Activated gamma-delta T cell treated with anti-CD3 and anti-CD28 coated beads, Interleukin-2, amount 50 U/mL, for 16 hours (primary cell): ENCODE measurements at places on chromosomes 4 and X.
A peak's percentile ranks its signal among the peaks of the same experiment; 100 is the strongest.

- no peak for DNase-seq
These were observed 8.3 kb downstream of the ARHGAP10 start for GRCh38 chr4:147740176-147740575.

GRCh38 chr4:172357006-172357540, 543.9 kb downstream of the GALNTL6 start:
- no peak for DNase-seq

DNA sequence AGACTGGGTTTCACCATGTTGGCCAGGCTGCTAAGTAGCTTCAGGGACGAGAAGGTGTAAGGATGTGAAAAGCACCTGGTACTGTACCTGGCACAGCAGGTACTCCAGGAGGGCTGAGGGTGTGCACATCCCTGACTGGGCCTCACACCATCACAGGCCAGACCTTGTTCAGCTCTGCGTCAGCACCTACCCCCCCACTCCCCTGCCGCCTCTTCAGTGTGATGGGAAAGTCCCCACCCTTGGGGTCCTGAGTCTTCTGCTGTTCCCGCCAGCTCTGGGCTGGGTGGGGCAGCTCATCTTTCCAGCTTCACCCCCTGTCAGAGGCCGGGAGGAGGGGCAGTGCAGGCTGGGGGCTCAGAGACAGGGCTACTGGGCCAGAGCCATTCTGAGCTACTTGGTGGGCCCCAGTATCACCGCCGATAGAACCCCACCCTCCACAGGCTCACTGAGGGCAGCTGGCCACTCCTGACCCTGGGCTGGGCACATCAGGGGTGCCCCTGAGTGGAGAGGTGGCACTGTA, 6.7 kb upstream of the SH3BP2 start:
- peak; percentile 63 for DNase-seq

- DNase-seq = no peak
These were observed 58.9 kb downstream of the MOSPD2 start for GRCh38 chrX:14932136-14932535.

- no peak for DNase-seq
These were observed 43.9 kb downstream of the C4orf50 start for GRCh38 chr4:5974321-5974720.

DNA sequence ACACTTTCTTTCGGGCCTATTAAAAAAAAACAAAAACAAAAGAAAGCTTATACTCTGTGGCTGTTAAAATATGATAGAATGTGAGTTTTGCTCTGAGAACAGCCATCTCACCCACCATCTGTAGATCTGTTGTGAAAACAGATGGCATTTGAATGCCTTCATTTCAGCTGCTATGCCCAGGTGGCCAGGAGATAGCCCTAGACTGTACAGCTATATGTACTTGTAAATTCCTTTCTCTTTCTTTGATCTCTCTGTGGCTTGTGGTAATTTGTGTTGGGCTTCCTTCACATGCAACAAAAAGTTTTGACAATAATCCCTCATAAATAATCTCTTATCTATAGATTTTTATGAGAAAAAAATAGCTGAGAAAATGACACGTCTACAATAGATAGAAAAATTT, 38.1 kb downstream of the PNPLA4 start:
- DNase-seq = no peak

GRCh38 chrX:40964633-40965586, 120.3 kb upstream of the USP9X start:
- DNase-seq = no peak

DNA sequence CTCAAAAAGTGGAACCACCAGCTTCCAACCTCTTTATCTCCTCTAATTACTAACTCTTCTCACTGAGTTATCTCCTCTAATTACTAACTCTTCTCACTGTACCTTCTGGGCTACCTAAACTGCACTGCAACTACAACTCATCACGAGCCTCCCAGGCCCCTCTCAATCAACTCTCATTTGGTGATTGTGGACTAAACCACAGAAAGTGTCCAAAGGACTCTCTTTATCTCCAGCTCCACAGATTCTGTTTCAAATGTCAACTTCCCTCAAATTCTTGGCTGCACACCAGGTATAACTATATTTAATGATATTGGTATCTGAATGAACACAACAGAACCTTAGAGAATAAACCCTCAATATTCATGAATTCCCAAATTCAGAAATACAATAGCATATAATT, 182.9 kb downstream of the MAML3 start:
- DNase-seq = no peak

DNA sequence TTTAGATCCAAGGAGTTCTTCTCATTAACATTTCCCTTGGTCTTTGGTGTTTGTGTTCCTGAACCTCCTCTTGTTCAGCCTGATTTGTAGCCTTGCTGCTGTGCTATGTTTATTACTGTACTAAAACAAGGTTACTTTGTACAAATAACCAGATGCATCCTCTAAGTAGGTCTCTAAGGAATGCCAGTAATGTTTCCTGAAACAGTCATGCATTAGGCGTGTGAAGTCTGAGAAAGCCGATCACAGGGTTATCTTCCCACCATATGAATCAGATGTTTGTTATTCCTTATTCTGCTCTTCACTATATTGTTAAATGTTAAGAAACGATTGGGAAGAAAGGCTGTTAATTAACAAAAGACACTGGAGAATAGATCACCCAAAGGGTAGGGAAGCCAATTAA, 66.9 kb downstream of the GALNTL6 start:
- DNase-seq = no peak

- DNase-seq = no peak
These were observed 364.2 kb downstream of the ADAM29 start for GRCh38 chr4:175282407-175282806.

DNA sequence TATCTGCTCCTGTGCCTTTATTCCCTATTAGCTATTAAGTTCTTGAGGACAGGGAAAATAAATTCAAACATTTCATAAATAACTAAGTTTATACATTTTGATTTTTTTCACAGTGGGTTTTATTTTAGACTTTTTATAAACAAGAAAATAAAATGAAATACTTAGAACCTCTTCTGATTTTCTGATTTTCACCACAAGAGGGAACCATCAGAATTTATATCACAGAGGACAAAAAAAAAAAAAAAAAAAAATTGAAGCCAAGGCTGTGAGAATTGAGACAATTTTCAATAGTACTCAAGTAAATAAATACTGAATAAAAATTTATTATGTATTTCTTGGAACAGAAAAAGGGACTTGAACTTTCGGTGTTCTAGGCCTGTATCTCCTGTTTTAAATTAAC, 288.1 kb downstream of the SH3BGRL start:
- no peak for DNase-seq

GRCh38 chr4:155777971-155778735, 19.3 kb downstream of the GUCY1B1 start:
- DNase-seq = no peak

GRCh38 chr4:150217192-150217591, 138.9 kb downstream of the DCLK2 start:
- no peak for DNase-seq

DNA sequence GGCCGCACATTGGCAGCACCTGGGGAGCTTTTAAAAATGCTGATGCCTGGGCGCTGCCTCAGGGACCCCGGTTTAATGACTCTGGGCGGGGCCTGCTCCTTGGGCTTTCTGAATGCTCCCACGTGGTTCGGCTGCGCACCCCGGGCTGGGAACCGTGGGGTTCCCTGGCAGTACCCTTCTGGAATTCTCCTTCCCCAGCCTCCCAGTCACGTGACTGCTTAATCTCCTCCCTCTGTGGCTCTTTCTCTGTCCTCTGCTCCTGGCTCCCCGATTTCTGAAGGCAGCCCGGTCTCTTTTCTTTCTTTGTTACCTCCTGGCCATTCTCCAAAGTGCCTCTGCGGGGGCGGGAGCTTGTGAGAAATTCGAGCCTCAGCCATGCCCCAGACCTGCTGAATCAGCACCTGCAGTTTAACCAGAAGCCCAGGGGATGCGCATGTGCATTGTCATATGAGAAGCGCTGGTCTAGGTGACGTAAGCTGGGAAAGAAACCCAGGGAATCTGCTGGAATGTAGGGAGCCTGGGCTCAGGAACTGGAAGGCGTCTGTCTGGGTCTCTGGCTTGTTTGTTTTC, 16.6 kb downstream of the CLCN4 start:
- DNase-seq = no peak

DNA sequence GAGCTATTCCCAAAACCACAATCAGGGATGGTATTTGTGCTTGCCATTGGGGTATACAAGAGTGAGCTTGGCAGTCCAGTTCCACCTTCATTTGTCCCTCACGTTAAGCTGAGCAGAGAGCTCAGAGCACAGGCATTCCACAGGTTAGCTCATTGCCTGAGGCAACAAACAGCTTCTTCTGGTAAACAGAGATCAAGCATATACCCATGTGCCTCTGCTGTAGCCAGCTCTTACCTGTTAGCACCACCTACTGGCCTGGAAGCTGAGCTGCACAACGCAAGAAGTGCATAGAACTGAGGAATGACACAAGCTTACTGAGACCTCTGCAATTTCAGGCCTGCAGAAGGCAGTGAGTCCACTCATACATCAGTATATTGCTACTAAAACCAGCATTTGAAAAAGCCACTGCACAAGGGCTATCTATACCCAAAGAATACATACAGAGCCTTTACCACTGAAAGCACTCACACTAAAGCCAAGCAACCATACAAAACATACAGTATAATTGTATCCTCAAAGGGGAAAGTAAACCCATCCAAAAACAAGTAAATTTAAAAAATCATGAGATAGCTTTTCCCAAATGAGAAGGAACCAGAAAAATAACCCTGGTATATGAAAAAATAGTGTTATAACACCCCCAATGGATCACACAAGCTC, 258.3 kb upstream of the GABRA2 start:
- no peak for DNase-seq

GRCh38 chr4:41573502-41574001, 35.6 kb downstream of the LIMCH1 start:
- DNase-seq = no peak

DNA sequence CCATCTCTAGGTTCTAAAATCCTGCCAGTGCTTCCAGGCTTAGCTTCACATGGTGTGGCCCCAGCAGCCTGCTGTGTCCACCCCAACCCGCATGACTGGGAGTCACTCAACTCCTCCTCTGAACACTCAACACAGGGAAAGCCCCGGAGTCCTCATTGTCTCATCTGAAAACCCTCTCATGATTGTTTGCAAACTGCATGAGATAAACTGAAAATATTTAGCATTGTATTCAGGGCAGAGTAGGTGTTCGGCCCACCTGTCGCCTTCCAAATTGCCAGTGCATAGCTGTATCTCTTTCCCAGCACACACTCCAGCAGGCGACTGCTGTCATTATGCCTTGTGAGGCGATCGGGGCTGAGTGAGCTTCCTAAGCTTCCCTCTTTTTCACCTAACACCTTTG, 76.7 kb upstream of the SORBS2 start:
- no peak for DNase-seq

- DNase-seq = no peak
These were observed 184.2 kb downstream of the DHRSX start for GRCh38 chrX:2316534-2316933.

DNA sequence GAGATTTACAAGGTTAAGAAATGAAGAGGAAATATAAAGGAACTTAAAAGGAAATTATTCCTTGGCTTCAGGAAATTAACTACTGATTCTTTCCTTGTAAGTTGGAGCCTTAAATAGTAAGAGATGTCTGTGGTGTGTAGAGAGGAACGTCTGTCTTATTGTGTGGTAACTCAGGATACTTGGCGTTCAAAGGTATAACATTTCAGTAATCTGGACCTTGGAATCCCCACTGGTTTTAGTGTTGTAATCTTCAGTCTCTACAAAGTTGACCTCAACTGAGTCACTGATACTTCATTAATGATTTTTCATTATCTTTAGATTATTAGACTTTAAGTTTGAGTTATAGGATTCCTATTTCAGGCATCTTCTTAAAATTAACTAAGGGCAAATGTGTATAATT, 79.1 kb upstream of the LSM6 start:
- no peak for DNase-seq

DNA sequence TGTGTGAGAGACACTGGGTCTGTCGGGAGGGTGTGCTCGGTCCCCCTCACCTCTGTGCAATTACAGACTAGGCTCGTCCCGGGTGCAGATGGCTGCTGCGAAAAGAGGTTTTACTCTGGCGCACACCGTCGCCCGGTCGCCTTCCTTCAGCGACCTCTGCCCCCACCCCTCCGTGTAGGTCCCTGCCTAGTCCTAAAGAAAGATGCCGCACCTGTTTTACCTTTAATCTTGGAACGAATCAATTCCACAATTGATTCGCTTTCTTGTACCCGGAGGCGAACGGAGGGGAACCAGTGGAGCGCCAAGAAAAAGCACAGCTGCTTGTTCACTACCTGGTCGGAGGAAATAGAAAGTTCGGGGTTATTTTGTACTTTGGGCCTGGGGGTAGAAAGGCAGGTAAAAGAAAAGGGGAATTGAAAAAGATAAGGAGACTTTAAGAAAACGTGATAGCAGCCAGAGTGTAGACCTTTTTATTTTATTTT, 1.2 kb downstream of the NPNT start:
- no peak for DNase-seq

GRCh38 chr4:162403419-162403818, 239.6 kb upstream of the FSTL5 start:
- no peak for DNase-seq

DNA sequence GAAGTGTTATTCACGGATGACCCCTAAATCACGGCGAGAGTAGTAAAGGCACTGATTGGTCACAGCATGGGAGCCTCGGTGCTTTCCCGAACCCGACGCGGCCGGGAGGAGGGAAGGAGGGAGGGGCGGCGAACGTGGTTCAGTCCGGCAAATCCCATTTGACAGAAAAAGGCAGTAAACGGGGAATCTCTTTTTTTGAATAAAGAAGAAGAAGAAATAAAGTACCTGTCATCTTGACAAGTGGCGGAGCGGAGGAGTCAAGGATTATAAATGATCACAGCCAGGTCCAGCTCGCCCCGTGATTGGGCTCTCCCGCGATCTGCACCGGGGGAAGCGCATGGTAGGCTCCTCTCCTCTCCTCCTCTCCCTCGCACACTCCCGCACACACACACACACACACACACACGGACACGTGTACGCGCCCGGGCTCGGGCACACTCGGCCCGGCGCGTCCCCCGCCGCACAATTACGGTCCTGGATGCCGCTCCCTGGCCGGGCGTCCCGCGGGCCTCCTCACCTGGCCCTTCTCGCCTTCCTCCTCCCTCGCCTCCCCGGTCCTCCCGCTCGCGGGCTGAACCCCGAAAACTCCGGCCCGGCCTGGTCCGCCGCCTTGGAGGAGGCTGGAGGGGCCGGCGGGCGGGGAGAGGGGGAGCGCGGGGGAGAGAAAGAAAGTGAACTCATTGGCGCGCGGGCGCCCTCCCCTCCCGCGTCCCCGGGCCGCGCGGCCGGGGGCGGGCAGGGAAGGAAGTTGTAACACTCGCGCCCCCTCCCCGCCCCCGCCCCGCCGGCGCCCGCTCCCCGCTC, 99.2 kb upstream of the TENM3 start:
- no peak for DNase-seq

DNA sequence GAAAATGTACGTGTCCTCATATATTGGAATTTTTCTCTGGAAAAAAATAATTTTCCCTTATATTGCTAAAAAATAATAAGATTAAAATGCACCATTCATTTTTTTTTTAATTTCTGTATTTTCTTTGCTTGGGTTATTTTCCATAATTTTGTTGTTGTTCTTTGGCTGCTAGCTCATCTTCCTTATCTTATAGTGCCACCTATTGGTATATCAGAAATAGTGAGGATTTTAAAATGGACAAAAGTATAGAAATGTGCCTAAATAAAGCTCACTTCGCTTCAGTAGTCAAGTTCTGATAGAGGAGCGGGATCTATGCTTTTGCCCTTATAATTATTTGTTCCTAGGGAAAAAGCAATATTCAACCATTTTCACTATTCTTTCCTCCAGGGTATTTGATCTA, 134.8 kb downstream of the NAP1L3 start:
- no peak for DNase-seq
